NCI-H1436 (cell line): ENCODE measurements at places on chromosomes 3 and 15.

DNA sequence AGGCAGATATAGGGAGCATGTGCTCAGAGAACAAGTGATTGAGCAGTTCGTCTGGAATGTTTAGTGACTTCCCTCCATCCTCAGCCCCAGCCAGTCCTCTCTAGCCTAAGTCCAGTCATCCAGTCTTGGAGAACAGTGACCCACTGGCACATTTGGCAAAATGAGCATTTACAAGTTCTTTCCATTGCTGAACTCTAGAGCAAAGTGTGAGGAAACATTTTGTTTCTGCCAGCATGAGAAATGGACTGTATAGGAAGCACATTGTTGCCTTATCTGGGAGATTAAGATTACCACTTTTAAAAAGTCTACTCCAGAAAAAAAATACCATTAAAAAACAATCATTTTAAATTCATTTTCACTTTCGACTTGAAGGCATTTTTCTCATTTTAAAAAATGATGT is 353.6 kb downstream of the SHQ1 start:
- DNase-seq, result no peak

GRCh38 chr3:100335434-100335833 is 877 bp downstream of the NIT2 start:
- DNase-seq, result no peak

- no peak for DNase-seq
Measured at GRCh38 chr15:66713843-66714508, 11.9 kb downstream of the SMAD6 start.

- DNase-seq, result no peak
Measured at GRCh38 chr3:146390006-146390772, 79.2 kb downstream of the PLSCR2 start.

- DNase-seq, result no peak
Measured at GRCh38 chr3:107882881-107883280, 207.9 kb downstream of the CD47 start.

DNA sequence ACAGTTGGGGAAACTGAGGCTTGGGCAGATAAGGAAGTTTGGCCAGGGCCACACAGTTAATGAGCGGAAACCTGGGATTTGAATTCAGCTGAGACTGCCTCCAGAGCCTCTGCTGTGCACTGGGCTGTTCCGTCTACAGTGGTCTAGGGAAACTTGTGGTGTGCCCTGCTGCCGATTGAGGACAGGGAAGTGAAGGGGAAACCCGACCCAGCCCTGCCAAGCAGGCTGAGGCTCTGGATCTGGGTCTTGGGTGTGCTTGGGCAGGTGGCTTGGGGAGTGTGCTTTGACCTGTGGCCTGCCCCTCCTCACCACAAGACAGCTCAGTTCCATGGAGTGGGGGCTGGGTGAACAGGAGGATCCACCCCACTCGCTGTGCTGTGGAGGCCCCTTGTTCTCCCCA is 17.6 kb downstream of the NISCH start:
- DNase-seq, result no peak

- no peak for DNase-seq
Measured at GRCh38 chr3:43537225-43537624, 84.6 kb downstream of the ANO10 start.

- no peak for DNase-seq
Measured at GRCh38 chr15:42146551-42147430, 9.6 kb downstream of the PLA2G4F start.

DNA sequence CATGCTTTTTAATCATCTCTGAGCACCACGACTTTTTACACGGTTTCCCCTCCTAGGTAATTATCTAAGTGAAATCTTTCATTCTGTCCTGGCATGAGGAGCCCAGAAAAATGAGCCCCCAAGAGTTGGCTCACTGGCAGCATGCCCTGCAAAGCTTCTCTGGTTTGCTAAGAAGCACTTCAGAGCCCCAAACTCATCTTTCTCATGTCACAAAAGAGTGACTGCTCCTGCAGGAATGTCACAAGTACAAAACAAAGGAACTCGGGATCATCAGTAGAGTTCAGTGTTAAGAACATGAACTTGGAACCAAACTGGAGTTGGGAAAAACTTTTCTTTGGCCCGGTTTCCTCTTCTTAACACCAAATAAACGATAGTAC is 123.9 kb downstream of the FOXB1 start:
- no peak for DNase-seq

DNA sequence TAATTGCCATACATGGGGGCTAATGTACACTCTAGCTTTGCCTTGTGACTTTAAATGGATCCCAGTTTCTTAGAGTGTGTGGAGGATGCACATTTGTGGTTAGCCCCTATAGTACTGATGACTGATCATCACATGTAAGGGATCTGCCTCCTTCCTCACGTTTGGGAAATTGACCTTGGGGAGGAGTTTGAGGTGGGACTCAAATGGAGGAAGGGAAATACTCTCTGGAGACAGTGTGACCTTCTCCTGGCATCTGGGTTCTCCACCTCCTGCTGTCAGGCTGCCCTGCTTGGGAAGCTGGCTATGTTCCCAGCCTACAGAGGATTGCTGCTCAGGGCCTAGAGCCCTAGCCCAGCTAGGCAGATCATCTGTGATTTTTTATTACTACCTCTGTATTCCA is 48.7 kb downstream of the PPM1L start:
- no peak for DNase-seq

DNA sequence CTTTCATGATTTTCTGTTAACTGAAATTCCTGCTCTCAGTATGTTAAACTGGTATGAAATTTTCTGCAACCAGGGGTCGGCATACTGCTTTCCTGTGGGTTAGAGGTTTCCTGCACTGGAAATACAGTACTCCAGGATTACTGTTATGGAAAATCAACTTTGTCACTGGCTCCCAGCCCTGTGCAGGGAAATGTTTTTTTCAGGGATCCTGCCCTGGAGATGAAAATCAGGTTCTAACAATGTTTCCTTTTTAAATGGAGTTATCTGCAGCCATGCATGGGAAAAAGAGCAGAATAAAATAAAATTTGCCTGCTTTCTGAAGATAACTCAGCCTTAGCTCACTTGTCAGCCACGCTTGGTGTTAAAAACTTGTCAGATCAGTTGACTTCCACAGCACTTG is 220.4 kb downstream of the IL5RA start:
- no peak for DNase-seq

- no peak for DNase-seq
Measured at GRCh38 chr3:108301695-108302404, 5.5 kb downstream of the HHLA2 start.

GRCh38 chr3:88032245-88032644 is 26.6 kb downstream of the CGGBP1 start:
- no peak for DNase-seq

DNA sequence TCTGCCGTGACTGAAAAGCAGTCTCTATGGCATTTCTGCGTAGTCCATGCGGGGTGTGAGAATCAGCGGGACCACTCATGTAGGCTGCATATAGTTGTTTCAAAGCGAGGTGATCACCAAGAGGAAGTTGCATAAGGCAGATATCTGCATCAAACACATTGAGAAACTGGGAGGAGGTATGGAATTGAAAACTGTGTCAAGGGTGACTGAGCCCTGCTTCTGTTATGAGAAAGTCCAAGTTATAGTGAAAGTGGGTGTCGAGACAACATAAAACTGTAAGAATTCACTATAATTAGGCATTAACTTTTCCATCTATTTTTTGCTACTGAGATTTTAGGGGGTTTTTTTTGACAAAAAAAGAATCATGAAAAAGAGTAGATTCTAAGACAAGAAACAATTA is 109.3 kb downstream of the ZIC1 start:
- DNase-seq, result no peak

DNA sequence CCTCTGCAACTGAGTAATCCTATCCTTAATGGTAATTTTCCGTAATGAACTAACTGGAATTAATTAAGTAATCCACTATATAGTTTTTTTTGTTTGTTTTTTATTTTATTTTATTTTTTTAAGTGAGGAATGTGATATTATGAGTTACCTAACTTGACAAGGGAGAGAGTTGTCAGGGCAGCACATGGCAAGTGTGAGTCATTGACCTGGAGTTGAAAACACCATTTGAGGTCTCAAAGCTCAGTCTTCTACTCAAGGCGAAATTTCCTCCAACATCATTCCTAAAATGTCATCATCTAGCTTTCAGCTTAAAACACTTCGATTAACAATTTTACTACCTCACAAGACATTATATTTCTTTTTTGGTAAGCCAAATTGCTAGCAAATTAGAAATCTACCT is 87.8 kb downstream of the NECTIN3 start:
- no peak for DNase-seq

GRCh38 chr3:170117134-170117533 is 64.4 kb downstream of the PHC3 start:
- DNase-seq, result no peak

DNA sequence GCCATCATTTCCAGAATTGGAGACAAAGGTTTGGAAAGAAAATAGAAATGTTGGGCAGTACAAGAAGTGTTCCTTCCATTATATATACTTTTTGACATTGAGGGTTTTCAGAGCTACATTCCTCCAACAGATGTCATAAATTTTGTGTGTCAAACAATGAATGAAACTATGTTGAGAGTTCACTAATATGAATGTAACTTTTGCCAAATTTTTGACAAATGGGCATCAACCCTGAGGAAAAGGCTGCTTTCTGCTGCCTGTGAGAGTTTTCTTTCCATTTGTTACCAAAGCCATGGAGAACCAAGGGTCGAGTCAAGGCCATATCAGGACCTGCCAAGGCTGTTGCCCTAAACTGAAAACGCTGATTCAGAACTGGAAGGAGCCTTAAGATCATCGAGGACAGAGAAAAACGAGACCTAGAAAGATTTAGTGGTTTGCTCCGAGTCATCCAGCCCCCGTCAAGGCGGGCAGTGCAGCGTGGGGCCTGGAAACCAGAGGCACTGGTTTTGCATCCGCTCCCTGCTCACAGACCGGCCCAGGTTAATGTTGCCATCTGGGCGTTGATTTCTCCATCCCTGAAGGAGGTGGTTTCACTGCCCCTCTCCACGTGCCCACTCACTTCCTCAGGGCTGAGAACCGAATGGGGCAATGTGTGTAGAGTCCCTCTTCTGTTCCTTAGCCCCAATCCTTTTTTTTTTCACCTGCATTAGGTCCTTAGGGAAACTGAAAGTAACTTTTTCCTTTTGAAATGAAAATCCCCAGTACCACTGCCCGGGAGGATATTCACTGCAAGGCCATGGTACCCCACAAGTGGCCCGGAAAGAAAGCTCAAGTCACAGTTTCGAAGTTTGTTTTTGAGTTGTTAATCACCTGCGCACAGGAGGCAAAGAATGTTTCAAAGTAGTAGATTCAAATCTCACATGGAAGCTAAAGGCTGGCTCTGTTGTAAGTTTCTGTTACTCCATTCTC is 32.8 kb downstream of the TPM1 start:
- no peak for DNase-seq

DNA sequence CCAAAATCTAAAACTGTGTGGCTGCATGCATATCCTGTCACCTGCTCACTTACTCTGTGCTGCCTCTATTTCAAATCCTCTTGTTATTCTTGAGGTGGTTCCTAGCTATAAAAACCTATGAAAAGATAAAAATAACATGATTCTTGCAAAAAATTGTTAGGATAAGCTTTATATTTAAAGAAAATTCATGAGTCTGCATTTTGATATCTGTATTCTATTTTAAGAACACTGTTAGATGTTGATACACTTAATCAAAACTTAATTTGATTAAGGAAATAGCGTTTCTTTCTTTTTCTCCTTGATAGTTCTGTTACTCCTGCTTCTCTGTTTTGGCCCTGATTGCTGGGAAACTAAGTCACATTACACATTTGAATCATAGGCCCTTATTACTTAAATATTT is 22.5 kb downstream of the STT3B start:
- DNase-seq, result no peak

- no peak for DNase-seq
Measured at GRCh38 chr3:70433091-70433490, 120.7 kb upstream of the MDFIC2 start.

- DNase-seq, result peak; percentile 21
Measured at GRCh38 chr3:184568924-184569829, 7.6 kb downstream of the EPHB3 start.

DNA sequence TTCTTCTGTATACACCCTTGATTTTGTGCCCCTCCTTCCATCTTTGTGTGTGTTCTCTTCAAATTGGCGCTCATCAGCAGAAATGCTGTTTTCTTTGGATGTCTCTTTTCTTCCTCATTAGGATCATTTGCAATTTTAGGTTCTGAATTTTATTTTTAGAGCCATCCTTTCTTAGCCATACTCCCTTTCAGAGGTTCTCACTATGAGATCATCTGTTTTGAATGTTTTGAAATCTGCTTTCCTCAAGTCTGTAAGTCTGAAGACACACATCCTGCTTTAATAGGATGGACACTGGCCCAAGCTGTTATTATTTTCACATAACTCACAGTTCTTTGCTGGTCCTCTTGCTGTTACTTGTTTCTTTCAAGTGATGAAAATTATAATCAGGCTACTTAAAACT is 124.8 kb downstream of the BDH1 start:
- no peak for DNase-seq

- no peak for DNase-seq
Measured at GRCh38 chr3:100029689-100030088, 84.6 kb downstream of the FILIP1L start.

- no peak for DNase-seq
Measured at GRCh38 chr3:108488631-108489030, 21.8 kb downstream of the MYH15 start.

GRCh38 chr3:114056130-114057010 is at the start of the genes CCDC191 and QTRT2:
Gene CCDC191, minus strand, starts transcription at chr3:114056526. Its CDS starts 60 bp downstream, at chr3:114056466.
Gene QTRT2, plus strand, starts transcription at chr3:114056737. Its CDS starts 8,521 bp downstream, at chr3:114065258.
- DNase-seq, result peak; percentile 100

GRCh38 chr3:186998937-186999368 is 68.6 kb downstream of the ST6GAL1 start:
- no peak for DNase-seq

- DNase-seq, result no peak
Measured at GRCh38 chr3:14550181-14550580, 10.0 kb upstream of the GRIP2 start.

DNA sequence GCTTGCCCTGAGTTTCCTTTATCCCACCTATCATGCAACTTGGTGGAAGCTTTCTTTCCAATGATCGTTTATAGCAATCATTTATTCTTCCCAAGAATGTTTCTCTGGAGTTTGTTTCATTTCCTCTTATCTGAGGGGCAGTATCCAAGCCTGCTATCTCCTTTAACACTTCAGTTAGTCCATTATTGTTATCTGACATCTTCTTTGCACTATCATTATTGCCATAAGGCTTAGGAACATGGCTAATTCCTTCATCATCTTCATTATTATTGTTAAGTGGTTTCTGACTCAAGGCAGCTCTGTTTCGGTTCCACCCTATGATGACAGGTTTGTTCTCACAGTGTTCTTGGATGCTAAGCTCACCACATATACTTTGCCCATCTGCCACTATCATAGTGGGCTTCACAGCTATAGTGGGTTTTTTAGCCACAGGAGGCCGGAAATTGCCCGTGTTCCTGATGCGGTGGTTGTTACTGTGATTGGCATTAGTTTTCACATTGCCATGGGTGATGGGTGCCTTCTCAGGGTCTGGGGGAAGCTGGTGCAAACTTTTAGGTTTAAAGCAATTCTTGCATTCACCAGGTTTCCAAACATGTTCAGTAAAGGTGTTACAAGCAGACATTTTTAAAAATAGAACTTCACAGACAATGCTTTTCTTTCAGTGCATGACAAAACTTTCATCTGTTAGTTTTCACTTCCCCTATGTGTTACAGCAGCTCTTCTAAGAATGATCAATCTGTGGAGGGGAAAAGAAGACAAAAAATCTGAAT is 110.6 kb upstream of the TSPAN3 start:
- no peak for DNase-seq

- no peak for DNase-seq
Measured at GRCh38 chr3:50100956-50101845, 12.5 kb downstream of the RBM5 start.

- DNase-seq, result no peak
Measured at GRCh38 chr3:26558257-26558656, 64.3 kb upstream of the LRRC3B start.
